ENCODE measurements at places on chromosomes 6 and 20.

DNA sequence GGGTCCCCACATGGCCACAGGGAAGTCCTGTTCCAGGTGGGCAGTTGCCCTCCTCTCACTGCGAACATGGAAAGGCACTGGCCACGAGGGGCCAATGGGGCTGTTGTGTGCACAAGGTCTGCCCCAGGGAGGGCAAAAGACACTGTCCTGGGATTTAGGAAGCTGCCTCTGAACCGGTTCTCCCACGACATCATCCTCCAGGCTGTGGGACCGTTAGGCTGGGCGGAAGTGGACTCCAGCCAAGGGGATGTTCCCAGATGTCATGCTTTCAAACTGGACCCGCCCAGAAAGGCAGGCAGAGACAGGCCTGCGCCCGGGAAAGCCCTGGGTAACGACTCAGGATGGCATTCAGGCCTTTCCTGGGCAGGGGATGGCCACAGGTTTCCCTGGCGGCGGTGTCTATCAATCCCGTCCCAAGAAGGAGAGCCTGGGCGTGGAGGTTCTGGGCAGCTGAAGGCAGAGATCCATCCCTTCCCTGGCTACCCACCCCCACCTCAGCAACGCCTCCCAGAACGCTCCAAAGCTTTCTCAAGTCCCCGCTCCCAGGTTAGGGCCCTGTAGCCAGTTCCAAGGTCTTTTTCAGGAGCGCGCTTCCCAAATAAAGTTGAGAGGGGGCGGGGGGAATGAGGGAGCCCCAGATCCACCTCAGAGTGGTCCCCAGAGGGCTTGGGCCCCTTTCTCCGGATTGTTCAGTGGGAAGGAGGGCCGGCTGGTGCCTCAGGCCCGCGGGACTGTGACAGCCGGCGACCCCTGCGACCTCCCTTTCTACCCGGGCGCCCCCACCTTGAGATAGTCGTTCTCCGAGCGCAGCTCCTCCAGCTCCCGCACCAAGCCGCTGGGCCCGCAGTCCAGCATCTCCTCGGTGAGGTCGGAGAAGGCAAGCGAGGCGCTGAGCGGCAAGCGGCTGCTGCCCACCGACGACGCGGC is 13.8 kb upstream of the TLDC2 start:
- DNase-seq = peak; percentile 77

DNA sequence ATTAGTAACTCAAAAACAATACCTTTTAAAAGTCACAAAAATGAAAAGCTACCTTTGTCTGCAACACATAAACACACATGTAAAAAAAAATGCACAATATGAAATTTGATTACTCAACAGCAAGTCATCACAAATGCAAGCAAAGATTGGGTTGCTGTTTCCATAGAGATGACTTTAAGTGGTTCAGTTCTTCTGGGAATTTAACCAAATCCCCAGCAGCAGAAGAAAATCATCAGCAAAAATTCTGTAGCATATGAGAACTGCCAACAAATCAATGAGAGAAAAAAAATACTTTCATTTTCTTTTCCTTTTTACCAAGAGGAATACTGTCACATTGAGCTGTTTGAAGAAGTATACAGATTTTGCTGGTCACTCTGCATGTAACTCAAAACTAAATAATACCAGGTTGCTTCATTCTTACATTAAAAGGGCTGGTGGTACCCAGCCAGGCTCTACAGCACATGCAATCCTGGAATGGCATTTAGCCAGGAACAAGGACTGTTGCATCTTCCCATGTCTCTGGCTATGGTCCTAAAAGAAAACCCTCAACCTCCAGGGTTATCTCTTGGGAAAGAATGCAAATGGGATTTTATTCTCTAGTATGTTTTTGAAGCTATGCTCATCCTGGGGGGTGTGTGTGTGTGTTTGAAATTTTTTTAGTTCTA is 158.3 kb downstream of the OPRM1 start:
- DNase-seq = peak; percentile 64

- DNase-seq = no peak
Measured at GRCh38 chr20:2335096-2335870, 39.5 kb downstream of the TGM3 start.

DNA sequence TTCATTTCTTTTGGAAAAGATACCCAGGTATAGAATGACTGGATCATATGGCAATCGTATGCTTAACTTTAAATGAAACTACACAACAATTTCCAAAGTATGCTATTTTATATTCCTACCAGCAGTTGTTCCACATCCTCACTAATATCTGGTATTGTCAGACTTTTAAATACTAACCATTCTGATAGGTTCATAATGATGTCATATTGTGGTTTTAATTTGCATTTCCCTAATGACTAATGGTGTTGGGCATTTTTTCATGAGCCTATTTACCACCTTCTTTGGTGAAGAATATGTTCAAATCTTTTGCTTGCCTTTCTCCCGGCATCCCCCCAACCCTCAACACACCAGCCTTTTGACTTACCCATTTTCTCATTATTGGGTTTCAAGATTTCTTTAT is 96.2 kb upstream of the HMGN3 start:
- DNase-seq = no peak

DNA sequence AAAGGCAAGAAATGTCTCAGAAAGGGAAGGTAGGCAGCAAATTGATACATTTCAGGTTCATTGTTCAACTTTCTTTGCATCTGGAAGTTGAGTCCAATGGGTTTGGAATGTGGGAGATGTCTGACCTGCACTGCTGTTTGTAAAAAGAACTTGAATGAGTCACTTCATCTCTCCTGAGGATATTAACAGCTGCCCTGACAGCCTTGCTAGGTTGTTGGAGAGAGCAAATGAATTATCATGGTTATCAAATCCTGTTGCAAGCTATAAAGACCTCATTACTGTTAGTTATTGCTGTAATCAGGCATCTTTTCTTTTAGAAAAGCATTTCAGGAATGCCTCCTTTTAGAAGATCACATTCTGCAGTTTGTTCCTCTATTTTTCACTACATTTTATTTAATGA is 23.0 kb upstream of the FLRT3 start:
- peak; percentile 66 for DNase-seq

GRCh38 chr20:56447227-56447626 is 21.2 kb upstream of the RTF2 start:
- DNase-seq = no peak

DNA sequence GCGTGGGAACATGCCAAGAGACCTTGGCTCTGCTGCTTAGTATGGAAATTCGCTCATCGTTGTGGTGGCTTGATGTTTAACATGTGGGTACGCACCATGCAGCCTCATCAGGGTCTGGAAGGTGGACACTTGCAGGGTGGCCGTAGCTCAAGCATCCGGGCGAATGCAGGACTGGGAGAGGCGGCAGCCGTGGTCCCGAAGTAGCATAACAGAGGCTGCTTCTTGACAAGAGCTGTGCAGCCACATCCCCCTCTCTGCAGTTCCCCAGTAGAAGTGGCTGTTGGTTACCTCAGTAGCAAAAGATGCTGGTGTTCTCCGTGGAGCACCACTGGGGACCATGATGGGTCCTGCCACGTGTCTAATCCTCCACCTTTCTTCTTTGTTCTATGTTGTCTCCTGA is 195.0 kb downstream of the THBS2 start:
- DNase-seq = no peak

All from fibroblast of upper back skin (primary cell).